Adrenal gland (tissue), 19 donors: ENCODE measurements at places on chromosomes 7 and 10.

DNA sequence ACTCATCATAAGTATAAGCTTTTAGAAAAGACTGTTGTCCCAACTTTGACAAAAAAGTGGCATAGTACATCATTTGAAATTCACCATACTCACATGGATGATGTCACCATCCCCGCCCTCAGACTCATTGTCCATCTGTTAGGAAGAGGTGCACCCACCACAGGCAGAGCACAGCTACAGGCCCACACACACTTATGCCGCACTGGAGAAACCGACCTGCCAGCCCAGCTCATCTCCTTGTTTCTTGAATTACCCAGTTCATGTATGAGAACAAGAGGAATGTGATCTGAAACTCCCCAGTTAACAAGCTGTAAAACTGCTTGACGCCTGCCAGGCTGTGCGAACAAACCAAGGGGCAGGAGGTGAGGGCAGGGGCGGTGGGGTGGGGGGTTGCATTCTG, 312.0 kb downstream of the DPP6 start:
- no peak for DNase-seq

DNA sequence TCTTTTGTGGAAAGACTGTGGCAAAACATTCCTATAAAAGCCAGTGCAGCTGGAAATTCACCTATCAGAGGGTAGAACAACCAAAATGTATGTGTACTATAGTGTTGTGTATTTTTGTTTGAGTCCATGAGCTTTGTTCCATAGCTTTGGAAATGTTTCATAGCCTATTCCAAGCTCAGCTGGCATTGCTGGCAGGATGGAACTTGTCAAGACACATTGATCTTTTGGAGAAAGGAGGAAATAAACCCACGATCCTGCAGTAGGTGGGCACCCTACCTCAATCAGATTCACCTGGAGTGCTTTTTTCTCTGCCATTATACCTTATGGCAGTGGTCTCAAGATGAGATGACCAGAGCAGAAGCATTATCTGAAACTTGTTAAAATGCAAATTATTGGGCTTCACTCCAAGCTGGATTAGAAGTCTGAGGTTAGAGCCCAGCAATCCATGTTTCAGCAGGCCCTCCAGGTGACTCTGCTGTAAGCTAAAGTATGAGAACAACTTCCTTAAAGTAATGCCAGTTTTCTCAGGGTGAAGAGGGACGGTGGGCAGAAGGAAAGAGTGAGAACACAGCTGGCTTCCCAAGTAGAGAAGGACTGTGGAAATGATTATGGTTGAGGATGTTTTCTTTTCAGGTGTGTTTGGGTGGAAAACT, 30.3 kb upstream of the CDK1 start:
- no peak for DNase-seq

GRCh38 chr10:108544500-108545120, 1378.7 kb downstream of the XPNPEP1 start:
- peak; percentile 88 for DNase-seq

DNA sequence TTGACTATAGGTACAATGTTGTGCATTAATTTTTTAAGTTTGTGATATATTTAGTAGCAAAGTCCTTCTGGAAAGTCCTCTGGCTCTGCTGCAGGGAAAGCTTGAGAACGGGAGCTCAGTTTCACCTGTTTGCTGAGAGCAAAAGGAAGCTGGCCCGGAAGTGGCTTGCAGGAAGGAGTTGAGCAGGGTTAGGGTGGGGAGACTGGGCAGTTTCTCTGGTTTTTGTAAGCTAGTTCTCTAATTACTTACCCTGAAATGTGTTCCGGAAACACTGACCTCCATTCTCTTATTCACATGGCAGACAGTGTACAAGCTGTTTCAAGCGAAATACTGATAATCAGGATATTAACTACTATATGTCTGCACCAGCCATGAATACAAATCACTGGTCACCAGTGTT, 22.3 kb downstream of the MAP3K8 start:
- DNase-seq: no peak

GRCh38 chr10:75057680-75058079, 53.8 kb upstream of the SAMD8 start:
- DNase-seq: no peak

GRCh38 chr10:86331861-86332260, 34.7 kb downstream of the GRID1 start:
- DNase-seq: no peak

DNA sequence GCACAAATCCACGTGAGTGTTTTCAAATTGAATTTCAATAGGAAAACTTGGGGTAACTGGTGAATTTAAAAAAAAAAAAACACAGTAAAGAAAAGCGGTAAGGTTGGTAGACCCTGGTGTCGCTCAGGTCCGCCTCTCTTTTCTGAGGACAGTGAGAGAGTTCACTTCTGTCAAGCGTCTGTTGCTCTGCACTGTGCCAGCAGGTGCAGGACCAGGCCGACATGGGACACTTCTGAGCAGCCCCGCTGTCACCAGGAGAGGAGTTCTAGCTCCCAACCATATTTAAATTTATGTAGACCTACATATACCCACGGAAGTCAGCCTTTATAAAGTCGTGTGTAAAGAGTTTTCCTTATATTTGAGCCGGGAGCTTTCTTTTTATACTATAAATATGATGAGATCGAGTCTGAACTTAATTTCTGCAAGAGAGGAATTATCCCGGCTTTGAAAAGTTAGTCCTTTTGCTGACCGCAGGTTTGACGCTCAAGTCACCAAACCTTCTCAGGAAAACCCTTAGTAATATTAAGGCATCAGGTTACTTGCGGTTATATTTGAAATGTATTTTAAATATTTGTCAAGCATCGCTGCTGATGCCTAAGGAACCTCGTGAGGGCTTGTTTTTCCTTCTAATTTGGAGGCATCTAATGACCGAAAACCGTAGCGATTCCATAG, 531 bp downstream of the IKZF1 start:
- DNase-seq: no peak

GRCh38 chr10:52316001-52316400, 1.9 kb downstream of the DKK1 start:
- no peak for DNase-seq

DNA sequence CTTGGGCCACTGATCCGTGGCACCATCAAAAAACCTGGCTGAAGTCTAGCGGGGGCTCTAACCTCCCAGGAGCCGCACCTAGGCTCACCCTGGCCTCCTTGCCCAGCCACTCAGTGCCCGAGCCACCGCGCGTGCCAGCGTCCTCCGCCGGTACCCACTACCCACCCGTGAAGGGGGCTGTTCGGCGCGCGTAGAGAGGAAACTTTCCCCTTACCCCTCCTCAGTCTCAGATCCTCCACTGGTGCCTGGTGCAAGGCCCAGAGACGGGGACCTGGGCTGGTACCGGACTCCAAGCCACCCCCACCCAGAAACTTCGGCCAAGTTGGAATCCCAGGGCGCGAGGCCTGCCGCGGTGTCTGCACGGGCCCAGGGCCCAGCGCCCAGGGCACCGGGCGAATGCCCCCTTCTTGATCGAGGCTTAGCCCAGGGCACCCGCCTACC, 3.5 kb upstream of the EBF3 start:
- DNase-seq: no peak

DNA sequence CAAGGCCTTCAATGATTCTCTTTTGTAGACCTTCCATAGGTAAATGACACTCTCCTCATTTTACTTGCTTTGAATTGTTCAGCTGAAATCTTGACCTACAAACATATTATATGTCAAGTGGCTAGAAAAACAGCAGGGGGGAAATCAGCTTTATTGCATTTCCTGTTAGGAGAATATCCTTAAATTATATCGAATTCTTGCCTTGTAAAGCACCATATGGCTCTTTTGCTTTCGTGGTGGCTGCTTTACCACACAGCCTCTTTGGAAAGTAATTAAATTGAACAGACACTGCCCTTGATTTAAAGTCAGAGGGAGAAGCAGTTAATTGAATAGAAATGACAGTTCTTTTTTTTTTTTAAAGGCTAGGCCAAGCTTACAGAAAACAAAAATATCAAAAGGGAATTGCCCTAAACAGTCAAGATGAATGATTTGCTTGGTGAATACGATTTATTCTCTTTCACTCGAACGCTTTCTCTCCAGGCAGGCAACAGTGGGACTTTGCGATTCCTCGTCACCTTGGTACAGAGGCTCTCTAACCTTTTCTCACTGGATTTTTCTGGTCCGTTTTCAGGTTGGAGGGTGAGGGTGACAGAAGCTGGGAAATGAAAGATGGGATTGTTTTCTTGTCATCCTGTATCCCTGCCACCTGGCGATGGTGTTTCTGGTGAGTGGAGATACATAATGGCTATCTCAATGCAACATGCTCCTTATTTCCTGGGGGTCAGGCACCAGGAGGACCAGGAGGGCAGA, 126.0 kb downstream of the GATA3 start:
- no peak for DNase-seq
